ENCODE measurements at places on chromosomes 2 and 18.

GRCh38 chr2:240712121-240712520 is 20.5 kb downstream of the AQP12A start:
- DNase-seq: no peak

DNA sequence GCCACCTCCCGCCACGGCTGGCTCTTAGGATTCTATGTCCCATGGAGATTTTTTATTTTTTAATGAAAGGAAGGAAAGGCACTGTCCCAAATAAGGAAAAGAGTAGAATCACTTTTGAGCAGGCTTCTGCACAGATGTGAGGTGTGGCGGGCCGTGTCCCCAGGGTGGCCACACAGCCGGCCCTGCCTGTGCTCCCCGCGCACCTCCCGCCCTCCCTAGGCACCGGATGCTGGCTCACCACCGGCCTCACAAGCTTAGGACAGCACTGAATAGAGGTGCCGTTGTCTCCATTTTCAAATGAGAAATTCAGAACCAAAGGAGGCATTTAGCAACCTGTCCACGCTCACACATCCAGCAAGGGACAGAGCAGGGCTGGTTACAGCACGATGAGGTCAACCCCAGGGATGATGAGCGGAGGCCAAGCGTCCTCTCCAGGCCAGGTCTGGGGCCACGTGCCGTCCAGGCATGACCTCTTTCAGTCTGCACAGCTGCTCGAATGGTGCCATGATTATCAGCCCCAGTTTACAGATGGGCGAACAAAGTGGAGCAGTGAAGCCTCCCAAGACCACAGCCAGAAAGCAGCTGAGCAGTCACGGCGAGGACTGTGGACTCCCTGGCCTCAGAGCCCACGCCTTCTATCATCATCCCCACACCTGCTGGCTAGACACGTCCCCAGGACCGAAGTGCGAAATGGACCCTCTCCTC is 20.7 kb upstream of the TEX51 start:
- no peak for DNase-seq

DNA sequence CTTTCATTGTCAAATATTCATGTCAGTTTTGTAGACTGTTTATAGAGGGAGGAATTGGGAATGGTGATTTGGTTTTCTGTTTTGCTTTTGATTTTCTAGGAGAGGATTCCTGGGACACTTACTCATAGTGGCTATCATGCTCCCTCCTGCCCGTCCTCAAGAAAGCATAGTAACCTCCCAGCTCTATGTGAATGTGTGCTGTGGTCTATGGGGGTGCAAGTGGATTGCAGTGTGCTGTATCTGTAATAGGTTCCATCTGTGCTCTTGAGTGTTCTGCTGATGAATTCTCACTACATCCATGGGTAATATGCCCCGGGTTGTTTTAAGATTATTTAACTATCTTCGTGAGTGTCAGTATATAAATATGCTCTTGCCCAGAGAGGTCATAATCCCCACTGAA is 811.3 kb downstream of the CNTNAP5 start:
- DNase-seq: no peak

- DNase-seq: no peak
These were observed 5.4 kb downstream of the CFAP65 start for GRCh38 chr2:219035942-219036341.

- DNase-seq: no peak
These were observed 25.4 kb downstream of the PTGR3 start for GRCh38 chr18:75183524-75183923.
